Esophagus squamous epithelium (tissue), 5 donors: ENCODE measurements at places on chromosomes 13 and 19. TPM values are rescaled to one million over a fixed set of nuclear protein-coding genes. Genes with fewer than 3 reads are reported as not detected.

ZNF865 gene
- total RNA-seq, result 3.8 TPM

PRR36 gene
- 0.57 TPM for total RNA-seq

PDS5B gene
- total RNA-seq, result 13.9 TPM

MLNR gene
- total RNA-seq, result not detected

FFAR3 gene
- not detected for total RNA-seq

KANK3 gene
- total RNA-seq, result 4.8 TPM

KBTBD7 gene
- total RNA-seq, result 5.3 TPM

KLK12 gene
- 16.2 TPM for total RNA-seq

CDX2 gene
- not detected for total RNA-seq
